ENCODE measurements at places on chromosomes 2 and 18.

- no peak for DNase-seq
These were observed 1.8 kb downstream of the RBFA start for GRCh38 chr18:80035997-80036396.

GRCh38 chr2:25276569-25277465, 64.9 kb downstream of the DNMT3A start:
- peak; percentile 87 for DNase-seq

DNA sequence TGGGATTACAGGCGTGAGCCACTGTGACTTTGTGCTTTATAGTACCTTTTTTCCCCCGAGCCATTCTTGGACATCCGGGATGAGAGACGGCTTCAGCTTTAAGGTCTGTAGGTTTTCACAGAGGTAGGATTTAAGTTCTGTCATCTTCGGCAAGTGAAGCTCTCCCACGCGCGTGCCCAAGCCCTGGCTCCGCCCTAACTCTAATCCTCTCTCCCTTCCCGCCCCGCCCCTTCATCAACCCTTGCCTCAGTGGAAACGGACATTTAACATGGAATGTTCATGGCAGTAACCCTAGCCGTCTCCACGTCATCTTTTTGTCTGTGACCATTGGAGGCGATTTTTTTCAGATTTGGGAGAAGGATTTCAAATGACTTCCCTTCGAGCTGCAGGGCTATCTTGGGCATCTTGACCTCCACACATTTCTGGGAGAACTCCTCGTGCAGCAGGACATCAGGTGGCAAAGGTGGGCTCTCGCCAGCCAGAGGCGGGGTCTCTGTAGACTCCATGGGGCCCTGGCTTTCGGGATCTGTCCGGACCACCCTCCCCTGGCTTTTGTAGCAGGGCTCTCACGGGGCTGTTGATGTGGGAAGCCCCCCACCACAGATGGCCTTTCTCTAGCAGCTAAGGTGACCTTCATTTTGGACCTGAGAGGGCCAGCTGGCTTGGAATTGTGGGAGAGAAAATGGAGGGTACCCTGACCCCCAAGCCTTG, 6.8 kb downstream of the COLEC11 start:
- DNase-seq, result no peak

- DNase-seq, result no peak
These were observed 1100.2 kb downstream of the CBLN2 start for GRCh38 chr18:71443706-71444480.

DNA sequence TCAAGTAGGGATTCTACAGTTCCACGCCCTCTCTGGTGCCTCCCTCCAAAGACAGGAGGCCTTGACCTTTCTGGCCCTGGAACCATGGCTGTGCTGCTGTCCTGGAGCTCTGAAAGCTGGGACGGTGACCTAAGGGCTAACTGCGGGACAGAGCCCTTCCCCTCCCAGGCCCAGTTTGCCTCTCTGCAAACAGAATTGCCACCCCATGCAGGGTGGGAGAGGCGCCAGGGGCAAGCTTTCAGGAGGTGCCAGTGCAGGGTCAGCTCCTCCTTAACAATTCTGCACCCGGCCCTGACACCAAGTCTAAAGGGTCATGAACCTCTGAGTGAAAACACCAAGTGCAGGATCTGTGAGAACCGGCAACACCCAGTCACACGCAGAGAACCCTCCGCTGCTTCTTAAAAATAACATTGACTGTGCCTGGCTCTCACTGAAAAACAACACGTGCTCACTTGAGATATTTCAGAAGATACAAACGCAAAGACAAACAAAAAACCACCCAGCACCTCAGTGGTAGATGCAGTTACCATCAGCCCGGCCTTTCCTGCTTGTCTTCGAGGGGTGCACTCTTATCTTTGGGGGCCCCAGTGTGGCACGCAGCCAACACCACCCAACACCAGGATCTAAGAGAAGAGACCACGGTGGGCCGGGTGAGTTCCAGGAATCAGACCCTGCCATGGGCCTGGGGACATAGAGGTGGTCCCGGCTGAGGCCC, 1.1 kb upstream of the SNED1 start:
- peak; percentile 20 for DNase-seq

GRCh38 chr18:63155169-63155852, 164.3 kb downstream of the BCL2 start:
- DNase-seq, result peak; percentile 64

- no peak for DNase-seq
These were observed 408.2 kb downstream of the TSN start for GRCh38 chr2:122163617-122164016.

DNA sequence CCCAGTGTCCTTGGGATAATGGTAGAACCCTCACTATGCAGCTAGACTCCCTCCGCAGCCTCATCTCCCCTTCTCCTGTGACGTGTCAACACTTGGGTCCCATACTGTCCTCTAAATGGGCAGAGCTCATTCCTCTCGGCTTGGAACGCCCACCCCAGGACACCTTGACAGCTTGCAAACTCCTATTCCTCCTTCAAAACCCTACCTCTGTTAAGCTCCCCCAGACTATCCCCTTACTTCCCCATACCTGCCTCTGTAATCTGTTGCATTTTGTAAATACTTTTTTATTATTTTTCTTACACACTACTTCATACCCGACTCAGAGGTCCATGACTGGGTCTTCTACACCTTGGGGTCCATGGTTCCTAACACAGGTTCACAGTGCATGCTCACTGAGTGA, 28.0 kb downstream of the STEAP3 start:
- DNase-seq, result no peak

- no peak for DNase-seq
These were observed 100.3 kb upstream of the MSTN start for GRCh38 chr2:190162851-190163250.

- DNase-seq, result no peak
These were observed 44.5 kb upstream of the ASPRV1 start for GRCh38 chr2:70005752-70006446.

Measured in right kidney (tissue), 9 donors.